ENCODE measurements at places on chromosomes 5 and 9. TPM values are rescaled to one million over a fixed set of nuclear protein-coding genes. Genes with fewer than 3 reads are reported as not detected.

The KCNMB1 gene
- total RNA-seq = not detected

The ADAMTS16 gene
- not detected for total RNA-seq

- DNase-seq = no peak
Observed at GRCh38 chr9:90559075-90560073, 83.2 kb downstream of the DIRAS2 start.

- DNase-seq = no peak
Observed at GRCh38 chr9:91948597-91949391, 1.2 kb downstream of the ROR2 start.

DNA sequence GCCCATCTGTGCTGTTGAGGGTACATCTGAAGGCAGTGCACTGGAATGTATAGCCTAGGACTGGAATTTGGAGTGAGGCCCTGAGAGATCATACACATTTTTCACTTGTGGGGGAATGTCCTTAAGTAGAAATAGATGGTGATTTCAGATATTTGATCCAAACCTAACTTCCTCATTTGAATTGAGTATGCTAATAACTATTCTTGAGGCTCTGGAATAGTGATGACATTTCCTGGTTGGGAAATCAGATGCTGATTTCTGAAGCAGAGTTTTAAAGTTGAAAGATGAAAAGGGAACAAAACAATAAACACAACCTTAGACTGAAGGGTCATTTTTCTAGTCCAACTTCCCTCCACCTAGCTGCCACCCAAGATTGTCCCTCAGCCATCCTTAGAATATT lies 163.0 kb upstream of the CCDC152 start:
- no peak for DNase-seq

GRCh38 chr9:13047827-13048587 lies 231.5 kb downstream of the MPDZ start:
- no peak for DNase-seq

DNA sequence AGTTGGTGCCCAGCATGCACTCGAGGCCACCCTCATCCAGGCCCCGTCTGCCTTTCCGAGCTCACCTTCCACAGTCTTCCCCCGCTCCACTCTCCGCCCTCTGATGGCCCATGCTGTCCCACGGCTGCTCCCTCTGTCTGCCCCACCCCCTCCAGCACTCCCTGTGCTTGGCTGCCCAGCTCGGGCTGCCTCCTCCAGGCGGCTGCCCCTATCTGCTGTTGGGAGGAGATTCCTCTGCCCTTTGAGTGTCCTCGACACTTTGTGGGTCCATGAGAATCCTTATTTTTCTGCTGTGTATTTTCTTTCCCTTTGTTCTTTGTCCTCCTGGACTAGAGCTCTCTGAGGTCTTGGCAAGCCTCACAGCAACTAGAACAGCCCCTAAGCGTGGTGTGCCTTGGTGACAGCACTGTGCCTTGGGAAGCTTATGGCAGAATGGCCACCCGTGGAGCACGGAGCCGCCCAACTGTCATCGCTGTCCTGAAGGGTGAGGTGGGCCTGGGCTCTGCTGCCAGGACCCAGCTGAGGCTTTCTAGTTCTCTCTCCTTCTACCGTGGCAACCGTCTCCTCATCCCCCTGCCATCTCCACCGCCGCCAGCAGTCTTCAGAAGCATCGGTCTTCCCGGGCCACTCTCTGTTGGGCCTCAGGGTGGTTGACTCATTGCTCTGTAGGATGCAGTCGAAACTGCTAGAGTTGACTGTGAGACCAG lies 5.2 kb downstream of the NTMT1 start:
- DNase-seq = no peak

GRCh38 chr9:16928179-16928945 lies 57.9 kb upstream of the BNC2 start:
- DNase-seq = no peak

All from dermis microvascular lymphatic vessel endothelial cell (primary cell).